ENCODE measurements at places on chromosomes 5 and 9.

- no peak for DNase-seq
These were observed 154.0 kb upstream of the ADAMTSL1 start for GRCh38 chr9:18319918-18320445.

DNA sequence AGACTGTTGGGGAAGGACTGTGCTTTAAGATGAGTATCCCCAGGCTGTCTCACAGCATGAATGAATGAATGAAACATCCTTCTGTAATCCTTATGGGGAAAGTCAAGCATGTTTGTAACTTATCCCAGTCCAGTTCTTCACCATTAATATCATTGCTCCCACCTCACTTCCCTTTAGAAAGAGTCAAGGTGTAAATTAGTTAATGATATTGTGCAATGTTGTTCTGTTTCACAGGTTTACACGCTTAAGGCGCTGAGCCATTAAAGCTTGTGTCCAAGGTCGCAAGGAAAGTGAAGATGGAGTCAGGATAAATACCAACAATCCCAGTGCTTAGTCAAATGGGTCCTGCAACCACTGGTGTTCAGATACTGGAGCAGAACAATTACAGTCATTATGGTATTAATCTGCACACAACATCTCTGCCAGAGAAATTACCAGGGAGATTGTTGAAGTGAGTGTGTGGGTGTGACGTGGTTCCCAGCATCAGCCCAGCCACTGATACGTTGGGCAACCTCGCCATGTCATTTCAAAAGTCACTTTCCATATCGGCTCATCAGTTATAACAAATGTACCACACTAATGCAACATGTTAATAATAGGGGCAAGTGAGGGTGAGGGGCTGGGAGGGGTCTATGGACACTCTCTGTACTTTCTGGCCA lies 1.5 kb upstream of the MYO10 start:
- DNase-seq = no peak

DNA sequence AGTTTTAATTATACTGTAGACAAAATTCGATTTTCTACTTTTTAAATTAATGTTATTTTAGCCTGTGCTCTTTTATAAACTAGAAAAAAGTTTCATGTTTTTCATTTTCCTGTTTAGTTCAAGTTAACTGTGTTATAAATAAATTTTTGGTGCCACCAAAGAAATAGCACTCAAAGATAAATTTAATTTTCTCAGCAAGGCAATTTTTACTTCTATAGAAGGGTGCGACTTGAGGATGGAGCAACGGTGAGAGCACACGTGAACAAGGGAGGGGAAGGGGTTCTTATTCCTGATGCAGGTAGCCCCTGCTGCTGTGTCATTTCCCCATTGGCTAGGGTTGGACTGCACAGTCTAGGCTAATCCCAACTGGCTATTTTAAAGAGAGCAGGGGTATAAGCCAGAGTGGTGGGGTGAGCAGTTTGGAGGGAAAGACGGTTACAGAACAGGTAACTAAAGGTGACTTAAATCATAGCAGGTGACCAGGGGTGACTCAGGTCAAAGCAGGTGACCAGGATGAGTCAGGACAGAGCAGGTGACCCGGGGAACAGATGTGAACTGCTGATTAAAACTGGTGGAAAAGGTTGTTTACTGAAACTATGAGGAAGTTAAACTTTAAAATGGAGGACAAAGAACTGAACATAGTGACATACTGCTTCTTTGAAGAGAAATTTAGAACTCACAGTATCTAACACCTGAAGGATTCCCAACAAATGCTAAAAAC lies 104.6 kb upstream of the GPBP1 start:
- no peak for DNase-seq

GRCh38 chr5:60522292-60522905 lies 177.6 kb downstream of the DEPDC1B start:
- no peak for DNase-seq

DNA sequence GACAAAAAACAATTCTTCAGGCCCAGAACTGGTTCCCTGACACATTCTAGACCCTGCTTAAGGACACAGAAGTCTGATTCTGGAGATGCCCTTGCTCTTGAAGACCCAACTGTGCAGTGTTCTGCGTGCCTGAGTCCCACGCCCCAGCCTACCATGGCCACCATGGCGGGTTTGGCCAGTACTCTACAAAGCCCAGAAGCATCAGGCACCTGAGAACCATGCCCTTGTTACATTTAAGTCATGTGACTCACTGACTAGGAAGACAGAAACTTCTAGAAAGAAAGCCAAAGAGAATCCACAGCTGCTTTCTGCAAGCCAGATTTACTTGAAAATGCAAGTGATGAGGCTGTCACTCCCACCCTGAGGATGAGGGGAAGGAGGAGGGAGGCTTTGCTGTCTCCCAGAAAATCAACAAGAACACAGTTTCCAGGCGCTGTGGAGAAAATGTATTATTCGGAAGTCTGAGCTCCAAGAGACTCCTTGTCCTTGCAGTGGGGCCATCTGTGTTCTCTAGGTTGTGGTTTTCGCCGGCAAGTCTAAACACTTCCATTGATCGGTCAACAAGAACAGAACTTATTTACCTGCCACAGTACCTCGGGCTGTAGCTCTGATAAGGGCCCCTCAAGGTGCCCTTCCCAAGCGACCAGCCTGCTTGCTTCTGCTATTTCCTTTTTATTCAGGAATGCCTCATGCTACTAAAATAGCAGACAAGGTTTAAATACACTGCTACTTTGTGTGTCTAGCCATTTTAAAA lies 81.3 kb upstream of the DMRT1 start:
- no peak for DNase-seq

DNA sequence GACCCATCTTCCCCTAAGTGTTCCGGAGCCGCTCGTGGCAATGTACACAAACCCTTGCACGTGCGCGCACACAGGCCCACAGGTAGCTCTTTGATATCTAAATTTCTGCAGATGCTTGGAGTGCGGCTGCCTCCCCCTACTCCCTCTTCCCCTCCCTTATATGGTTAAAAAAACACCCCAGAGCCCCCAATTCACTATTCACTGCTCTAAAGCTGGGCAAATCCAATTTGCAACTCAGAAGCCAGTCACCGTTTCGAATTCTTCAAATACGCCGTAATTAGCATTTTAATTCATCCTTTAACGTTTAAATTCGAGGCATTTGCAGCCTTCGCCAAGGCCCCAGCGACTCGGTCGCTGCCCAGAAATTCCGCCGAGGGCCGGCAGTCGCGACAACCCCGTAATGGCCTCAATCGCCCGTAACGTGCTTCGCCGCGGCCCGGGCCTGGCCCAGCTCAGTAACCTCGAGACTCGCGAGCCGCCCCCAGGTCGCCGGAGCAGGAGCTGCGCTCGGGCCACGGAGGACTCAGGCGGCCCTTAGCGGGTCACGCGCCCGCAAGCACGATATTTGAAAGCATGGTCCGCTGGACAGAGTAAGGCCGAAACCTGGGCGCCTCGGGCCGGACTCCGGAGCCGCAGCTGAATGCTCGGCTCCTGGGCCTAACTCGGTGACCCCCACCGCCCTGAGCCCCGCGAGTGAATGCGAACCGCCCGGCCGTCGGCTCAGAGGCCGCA lies 1.3 kb downstream of the IRX2 start:
- peak; percentile 65 for DNase-seq

DNA sequence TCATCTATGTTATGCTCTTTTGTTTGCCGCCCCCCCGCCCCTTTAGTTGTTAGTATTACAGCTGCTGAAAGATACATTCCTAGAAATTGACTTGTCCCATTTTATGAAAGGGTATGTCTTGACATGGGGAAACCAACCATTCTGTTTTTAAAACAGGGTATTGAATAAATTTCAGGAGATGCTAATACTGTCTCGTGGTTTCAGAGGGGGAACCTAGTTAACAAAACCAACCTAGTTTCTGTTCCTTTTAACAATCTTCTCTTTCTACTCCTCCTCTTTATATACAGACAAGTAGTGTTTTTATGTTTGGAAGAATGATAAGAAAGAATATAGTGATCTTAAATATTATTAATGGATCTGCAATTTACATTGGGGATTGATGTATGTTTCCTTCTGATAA lies 3.5 kb downstream of the PIP5K1B start:
- DNase-seq = no peak

- no peak for DNase-seq
These were observed 13.9 kb upstream of the BNC2 start for GRCh38 chr9:16884373-16884772.

- DNase-seq = no peak
These were observed 673.1 kb upstream of the KLF4 start for GRCh38 chr9:108162664-108163063.

DNA sequence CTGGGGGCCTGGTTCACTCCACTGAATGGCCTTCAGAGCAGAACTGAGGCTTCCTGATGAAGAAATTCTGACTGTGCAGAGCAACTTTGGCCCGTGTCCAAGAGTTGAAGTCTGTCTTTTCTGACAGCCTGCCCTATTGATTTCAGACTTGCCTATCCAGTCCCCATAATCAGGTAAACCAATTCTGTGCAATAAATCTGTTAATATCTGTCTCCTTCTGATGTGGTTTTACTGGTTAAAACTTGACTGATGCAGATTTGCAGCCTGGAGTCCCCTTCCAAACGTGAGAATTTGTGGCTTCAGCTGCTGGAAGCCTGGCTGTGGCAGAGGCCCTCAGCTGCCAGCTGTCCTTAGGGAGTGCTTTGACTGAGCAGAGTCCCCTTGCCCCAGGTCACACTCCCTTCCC lies 283.9 kb upstream of the ANKRD55 start:
- no peak for DNase-seq

- DNase-seq = no peak
These were observed 629.3 kb downstream of the ANXA1 start for GRCh38 chr9:73780916-73781315.

- DNase-seq = no peak
These were observed 33.7 kb upstream of the PRDM12 start for GRCh38 chr9:130630506-130631330.

DNA sequence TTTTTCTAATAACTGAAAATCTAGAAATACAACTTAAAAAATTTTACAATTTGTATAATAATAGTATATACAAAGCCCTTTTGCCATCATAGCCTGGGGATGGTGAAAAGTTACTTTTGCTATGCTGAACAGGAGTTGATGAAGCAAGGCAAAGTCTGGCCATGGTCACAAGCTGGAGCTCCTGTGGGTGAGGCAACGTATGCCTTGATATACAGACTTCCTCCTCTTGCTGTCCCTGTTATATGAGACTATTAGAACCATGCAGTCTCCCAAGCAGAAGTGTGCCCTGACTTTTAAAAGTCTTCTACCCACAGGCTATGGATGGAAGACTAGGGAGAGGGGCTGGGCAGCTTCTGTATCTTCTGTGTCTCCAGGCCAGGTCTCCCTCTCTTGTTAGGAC lies 15.7 kb downstream of the FAM151B start:
- no peak for DNase-seq

DNA sequence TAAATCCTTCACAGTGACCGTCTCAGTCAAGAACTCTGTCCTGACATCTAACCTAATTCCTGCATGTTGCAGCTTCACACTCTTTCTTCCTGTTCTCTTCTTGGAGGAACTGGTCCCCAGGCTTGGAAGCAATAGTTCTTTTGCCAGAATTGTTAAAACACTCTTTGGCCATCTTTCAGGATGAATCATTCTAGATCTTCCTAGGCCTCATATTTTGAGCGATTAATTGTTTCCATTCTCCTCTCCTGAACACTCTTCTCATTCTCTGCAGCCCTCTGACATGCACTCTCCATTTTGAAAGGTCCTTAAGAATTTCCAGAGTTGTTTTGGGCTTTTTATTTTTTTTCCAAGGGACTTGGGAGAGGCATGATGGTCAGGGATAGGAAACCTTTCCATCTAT lies 85.8 kb downstream of the FAM114A2 start:
- no peak for DNase-seq

GRCh38 chr5:55472642-55473041 lies 62.1 kb downstream of the PLPP1 start:
- no peak for DNase-seq

DNA sequence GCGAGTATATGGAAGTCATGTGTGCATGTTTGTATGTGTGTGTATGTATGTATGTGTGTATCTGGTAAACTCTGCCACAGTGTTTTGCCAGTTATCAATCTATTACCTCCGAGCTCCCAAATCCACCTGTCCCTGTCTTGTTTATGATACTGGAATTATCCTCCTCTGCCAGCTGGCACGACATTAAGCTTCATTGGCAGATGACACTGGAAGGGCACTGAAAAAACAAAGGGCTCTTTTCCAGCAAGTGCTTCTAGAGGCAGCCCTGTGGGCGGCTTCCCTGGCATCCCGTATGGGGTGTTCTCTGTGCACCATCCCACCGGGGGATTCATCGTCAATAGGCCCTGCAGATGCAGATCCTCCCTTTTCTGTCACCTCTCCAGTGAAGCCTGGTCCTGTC lies 221.5 kb downstream of the MSX2 start:
- DNase-seq = no peak

DNA sequence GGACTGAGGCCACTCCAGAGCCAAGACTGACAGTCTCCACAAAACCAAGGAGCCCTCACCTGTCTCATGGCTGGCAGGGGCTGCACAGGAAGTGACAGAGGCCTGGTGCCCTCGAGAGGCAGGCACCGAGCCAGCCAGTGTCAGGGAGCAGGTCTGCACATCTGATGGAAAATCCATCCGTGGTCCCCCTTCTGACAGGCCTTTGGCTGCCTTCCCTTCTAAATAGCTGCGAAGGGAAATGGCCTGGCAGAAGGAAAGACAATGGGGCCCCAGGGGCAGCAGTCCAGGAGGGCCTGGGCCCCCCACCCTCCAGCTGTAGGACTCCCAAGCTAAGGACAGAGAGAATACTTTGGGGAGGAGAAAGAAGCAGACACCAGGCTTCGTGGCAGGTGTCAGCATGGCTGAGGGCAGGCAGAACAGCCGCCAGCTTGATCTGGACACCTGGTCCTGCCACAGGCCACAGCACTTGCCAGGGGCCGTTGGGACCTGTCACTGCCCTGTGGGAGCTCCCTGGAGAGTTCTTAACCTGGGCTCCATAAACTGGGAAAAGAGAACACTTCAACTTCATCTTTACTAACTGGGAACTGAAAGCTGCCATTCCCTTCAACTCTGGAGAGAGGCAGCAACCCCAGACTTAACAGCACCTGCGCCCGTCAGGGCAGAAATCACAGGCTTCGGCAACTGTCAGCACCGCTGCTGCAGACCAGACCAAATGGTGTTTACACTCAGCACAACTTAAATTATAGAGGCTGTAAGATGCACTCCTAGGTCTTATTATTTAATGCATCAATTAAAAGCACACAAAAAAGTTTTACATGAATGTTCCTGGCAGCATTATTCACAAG lies 22.0 kb downstream of the ADAMTS2 start:
- no peak for DNase-seq

GRCh38 chr5:84985148-84985547 lies 600.5 kb upstream of the EDIL3 start:
- no peak for DNase-seq

DNA sequence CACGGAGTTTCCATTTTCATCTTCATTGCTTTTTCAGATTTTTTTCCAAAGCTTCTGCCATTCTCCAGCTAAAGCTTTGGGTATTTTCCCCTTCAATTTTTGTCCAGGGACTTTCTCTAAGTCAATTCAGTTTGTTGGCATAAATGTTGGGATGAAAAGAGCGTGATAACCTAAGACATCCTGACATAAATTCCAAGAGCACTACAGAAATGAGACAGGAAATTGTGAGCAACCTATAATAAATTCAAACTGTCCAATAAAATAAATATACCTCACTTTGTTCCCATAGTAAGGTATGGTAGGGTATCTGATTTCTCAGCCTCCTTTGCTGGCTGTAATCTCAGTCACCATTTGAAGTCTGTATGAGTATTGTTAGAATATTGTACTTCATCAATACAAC lies 8.4 kb downstream of the ADAMTSL1 start:
- no peak for DNase-seq
